ENCODE measurements at places on chromosomes 13 and 19.

- peak; percentile 79 for DNase-seq
These were observed 17.3 kb downstream of the PLD3 start for GRCh38 chr19:40365613-40366401.

- no peak for DNase-seq
These were observed 79.3 kb downstream of the CRYL1 start for GRCh38 chr13:20446405-20446804.

GRCh38 chr19:17841810-17842662 lies 5.7 kb downstream of the JAK3 start:
- DNase-seq: peak; percentile 87

GRCh38 chr19:38725469-38726283 lies 18.6 kb downstream of the CAPN12 start:
- DNase-seq: no peak

DNA sequence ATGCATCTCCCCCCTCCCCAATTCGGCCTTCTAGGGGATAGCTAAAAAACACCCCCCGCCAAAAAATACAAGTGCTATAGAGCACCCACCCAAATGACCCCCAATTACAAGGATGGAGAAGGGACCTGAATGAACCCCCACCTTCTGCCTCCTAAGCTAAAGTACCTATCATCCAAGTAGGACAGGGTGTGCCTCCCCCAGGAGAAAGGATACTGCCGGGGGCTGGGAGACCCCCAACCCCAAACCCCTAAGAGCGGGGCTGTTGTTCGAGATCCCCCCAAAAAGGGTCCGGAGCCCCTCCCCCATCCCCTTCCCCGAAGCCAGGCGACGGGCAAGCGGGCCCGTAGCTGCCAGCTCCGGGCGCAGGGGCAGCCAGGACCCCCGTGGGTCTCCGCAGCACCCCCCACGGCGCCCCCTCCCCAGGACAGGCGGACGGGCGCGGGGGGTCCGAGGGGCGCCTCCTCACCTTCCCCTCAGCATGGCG lies 1.9 kb downstream of the ZC3H4 start:
- no peak for DNase-seq

DNA sequence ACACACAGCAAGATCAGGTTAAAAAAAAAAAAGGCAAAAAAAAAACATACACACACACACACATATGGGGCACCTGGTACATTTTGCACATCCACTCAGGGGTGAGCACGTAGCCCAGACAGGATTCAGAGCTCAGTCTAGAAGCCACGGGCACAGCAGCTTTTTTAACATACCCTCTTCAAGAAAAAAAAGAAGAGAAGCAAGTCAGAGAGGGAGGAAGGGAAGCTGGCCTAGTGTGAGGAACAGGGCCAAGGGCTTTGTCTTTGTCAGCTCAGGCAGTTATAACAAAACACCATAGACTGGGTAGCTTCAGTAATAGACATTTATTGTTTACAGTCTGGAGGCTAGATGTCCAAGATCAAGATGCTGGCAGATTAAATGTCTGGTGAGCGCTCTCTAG lies 2.3 kb upstream of the TPM4 start:
- DNase-seq: no peak
